ENCODE measurements at places on chromosomes 11 and 22.
A peak's percentile ranks its signal among the peaks of the same experiment; 100 is the strongest.

DNA sequence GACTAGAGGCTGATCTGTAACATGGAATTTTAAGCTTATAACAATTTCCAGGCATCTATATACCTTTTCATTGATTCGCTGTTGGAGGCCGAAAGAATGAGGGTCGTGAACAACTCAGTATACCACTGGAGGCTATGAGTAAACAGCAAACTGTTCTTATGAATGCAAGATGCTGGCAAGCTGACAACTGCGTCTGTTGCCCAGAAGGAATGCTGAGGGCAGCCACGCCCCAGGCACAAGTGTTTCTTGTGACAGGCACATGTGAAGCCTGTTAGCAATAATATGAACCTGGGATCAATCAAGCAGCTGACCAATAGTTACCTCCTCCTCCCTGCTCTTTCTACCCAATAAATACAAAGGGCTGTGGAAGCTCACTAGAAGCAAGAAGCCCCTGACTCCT, 15.3 kb downstream of the RTCB start:
- H3K36me3 ChIP-seq, result peaks cover 26% of the 10 kb centered on the region
- no peak overlapping the region for H3K4me3 ChIP-seq
- no peaks in the 10 kb centered on the region for H3K27me3 ChIP-seq
- H3K27ac ChIP-seq, result no peak overlapping the region
- DNase-seq, result no peak

DNA sequence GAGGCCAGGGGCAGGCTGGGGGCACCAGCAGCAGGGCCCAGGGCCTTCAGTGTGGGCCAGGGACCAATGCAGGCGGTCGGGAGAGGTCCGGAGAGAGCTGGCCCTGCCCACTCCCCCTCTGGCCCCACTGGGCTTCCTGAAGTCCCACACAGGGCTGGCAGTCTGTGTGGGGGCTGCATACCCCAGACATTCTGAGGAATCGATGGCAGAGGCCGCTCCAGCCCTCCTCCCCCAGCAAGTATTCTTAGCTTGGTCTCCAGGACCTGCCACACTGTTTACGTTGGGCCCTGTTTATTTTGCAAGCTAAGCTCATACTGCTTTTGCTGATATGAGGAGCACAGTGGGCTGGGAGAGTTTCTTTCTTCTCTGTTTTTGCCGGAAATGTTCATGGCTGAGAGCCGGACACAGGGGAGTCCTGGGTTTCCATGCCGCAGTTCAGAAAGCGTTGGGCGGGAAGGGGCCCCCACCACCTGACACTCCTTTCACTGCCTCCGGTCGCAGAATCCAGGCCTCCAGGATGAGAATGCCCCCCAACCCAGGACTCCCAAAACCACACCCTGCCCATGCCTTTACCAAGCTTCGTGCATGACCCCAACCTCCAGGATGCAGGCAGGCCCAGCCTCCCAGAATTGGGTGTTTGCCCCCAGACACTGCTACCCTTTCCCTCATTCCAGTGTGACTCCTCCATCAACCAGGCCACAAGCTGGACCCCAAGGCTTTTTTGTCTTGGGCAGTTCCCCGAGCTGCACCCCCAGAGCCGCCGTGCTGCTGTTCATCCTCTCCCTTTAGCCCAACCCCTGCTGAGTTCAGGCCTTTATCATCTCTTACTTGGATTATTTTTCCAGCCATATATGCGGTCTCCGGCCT, 81.8 kb upstream of the KCNQ1OT1 start:
- H3K27ac ChIP-seq, result no peak overlapping the region
- H3K27me3 ChIP-seq, result no peaks in the 10 kb centered on the region
- H3K4me1 ChIP-seq, result no peaks in the 10 kb centered on the region
- DNase-seq, result no peak

DNA sequence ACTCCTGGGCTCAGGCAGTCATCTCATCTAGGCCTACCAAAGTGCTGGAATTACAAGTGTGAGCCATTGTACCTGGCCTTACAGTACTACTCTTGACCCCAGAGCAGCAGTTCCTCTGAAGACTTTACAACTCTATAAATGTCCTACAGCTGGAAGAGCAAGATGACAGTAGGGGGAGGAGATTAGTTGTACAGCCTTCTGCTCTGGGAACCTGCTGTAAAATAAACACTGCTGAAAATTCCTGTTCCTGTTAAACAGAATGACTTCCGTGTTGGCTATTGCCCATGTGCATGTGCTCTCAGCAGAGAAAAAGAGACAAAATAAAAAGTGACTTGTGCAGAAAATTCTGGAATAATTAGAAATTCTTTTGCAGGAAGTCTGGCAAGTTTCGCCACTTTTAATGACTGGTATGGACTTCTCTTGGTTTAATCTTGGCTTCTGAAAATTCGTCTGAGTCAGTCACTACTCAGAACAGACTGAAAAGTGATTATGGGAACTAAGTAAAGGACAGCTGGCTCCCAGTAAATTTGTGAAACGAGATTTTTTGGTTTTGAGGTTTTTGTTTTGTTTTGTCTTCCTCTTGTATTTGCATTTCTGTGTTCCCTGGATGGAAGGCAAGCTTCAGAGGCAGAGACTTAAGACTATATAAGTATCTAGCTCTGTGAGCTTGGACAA, 955.7 kb downstream of the DLG2 start:
- H3K4me3 ChIP-seq, result no peak overlapping the region
- H3K27ac ChIP-seq, result no peak overlapping the region
- H3K27me3 ChIP-seq, result no peaks in the 10 kb centered on the region
- H3K36me3 ChIP-seq, result no peaks in the 10 kb centered on the region
- DNase-seq, result no peak
- H3K4me1 ChIP-seq, result no peaks in the 10 kb centered on the region

- no peak for DNase-seq
- no peaks in the 10 kb centered on the region for H3K4me1 ChIP-seq
- no peaks in the 10 kb centered on the region for H3K27me3 ChIP-seq
- H3K4me3 ChIP-seq, result no peak overlapping the region
Measured at GRCh38 chr11:43298397-43298796, 13.4 kb upstream of the API5 start.

DNA sequence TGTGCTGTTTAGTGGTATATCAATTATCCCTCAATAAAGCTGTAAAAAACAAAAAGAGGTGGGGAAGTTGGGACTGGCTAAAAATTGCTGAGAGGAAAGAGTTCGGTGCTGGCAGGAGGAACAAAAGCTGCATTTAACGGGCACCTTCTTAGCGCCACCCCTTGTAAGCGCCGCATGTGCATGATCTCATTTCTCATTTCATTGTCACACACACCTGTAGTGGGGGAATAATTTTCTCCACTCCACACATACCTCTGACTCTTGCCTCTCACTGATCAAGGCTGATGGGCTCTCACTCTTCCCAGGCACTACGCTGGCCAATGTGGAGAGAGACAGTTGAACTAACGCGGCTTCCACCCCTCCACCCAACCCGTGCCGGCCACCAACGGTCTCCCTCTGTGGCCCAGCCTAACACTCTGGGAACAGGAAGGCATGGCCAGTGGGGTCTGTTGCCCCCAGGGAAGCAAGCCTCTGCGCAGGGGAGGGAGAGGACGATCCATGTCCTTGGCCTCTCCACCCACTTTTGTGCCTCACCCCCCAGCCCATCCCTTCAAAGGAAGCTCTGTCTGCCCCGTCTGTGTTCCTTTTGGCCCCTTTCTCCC, 186.7 kb upstream of the SYT13 start:
- no peak overlapping the region for H3K4me3 ChIP-seq
- no peaks in the 10 kb centered on the region for H3K27me3 ChIP-seq
- no peak overlapping the region for H3K27ac ChIP-seq
- no peaks in the 10 kb centered on the region for H3K4me1 ChIP-seq
- no peak for DNase-seq

DNA sequence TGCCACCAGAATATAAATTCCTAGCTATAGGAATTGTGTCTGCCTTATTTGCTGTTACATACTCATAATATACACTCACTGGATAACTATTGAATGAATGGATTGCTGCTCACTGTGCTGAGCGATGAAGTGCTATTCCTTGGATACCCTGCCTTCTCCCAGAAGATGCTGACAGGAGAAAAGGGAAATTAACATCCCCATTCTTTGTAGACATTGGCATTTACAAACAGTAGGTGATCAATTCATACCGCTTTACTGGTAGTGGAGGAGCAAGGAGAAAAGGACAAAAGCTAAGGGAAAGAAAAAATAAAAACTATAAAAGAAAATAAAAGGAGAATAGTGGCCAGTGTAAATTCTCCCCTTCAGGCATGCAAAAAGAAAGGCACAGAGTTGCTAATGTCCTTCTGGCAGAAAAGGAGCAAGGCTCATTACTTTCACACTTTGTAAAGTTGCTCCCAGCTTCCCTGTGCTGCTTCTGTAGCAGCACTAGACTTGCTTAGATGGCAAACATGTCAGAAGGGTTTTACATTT, 183.0 kb downstream of the LUZP2 start:
- H3K4me3 ChIP-seq, result no peak overlapping the region
- DNase-seq, result no peak
- no peaks in the 10 kb centered on the region for H3K4me1 ChIP-seq
- no peaks in the 10 kb centered on the region for H3K27me3 ChIP-seq

GRCh38 chr22:50545522-50546325, at the start of gene KLHDC7B:
Gene KLHDC7B (plus strand): TSS chr22:50545899. CDS start chr22:50546244, 345 bp downstream.
- H3K4me1 ChIP-seq, result peaks cover 1% of the 10 kb centered on the region
- H3K27ac ChIP-seq, result no peak within 1 kb of the TSS
- H3K4me3 ChIP-seq, result no peak within 1 kb of the TSS
- H3K36me3 ChIP-seq, result no peaks in the 10 kb centered on the region
- DNase-seq, result no peak

DNA sequence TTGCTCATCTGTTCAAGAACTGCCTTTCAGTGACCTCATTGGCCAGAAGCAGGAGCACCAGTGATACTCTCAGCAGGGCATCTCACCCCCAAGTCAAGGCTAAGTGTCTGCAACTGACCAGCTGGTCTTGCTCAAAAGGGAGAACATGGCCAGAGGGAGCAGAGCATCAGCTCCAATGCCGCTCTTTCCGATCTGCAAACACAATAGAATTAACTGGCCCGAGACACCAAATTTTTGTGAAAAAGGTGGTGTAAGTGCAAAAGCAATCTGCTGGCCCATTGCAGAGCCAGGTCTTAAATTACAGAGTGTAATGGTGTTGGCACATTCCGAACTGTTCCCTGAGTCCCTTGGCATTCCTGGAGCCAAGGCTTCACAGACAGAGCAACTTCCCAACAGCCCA, 97.0 kb downstream of the PKNOX2 start:
- peaks cover 14% of the 10 kb centered on the region for H3K4me1 ChIP-seq
- H3K36me3 ChIP-seq, result no peaks in the 10 kb centered on the region
- no peaks in the 10 kb centered on the region for H3K27me3 ChIP-seq

DNA sequence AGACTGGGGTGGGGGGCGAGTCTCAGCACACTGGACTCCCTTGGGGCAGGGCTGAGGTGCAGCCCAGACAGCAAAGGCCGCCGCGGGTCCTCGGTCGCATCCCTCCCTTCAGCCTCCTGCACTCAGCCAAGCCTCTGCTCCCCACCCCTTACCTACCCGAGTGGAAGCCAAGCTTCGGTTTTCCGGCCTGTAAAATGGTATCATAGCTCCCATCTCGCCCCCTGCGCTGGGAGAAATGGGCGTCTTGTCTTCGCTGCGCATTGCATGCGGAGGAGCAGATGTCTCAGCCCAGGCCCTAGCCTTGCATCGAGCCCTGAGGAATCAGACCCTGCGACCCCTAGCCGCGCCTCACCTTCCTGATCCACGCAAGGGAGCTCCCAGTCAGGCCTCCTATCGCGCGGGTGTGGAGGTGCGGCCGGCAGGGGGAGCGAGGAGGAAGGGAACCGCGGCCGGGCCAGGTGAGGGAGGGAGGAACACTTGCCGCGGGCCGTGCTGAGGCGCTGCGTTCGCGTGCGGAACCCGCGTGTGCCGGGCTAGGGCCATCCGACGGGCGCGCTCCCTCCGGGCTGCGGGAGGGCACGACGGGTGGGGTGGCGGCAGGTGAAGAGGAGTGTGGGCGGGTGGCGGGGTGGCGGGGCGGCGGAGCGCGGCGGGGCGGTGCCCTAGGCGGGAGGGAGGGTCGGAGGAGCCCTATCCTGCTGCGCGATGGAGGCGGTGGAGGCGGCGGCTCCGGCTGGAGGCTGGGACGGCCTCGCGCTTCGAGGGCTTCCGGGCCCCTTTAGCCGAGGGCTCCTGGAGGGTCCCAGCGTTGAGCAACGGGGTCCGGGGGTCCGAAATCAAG, 4.1 kb upstream of the TBX1 start:
- H3K36me3 ChIP-seq, result no peaks in the 10 kb centered on the region
- DNase-seq, result no peak
- H3K4me3 ChIP-seq, result no peak overlapping the region
- H3K4me1 ChIP-seq, result peaks cover 7% of the 10 kb centered on the region
- H3K27ac ChIP-seq, result no peak overlapping the region

- no peak overlapping the region for H3K27ac ChIP-seq
- H3K36me3 ChIP-seq, result peaks cover 11% of the 10 kb centered on the region
- H3K4me1 ChIP-seq, result peaks cover 15% of the 10 kb centered on the region
- DNase-seq, result no peak
- H3K4me3 ChIP-seq, result peak overlapping the region; percentile 28
- peaks cover 41% of the 10 kb centered on the region for H3K27me3 ChIP-seq
Measured at GRCh38 chr11:72239313-72239848, 4.6 kb downstream of the PHOX2A start.

DNA sequence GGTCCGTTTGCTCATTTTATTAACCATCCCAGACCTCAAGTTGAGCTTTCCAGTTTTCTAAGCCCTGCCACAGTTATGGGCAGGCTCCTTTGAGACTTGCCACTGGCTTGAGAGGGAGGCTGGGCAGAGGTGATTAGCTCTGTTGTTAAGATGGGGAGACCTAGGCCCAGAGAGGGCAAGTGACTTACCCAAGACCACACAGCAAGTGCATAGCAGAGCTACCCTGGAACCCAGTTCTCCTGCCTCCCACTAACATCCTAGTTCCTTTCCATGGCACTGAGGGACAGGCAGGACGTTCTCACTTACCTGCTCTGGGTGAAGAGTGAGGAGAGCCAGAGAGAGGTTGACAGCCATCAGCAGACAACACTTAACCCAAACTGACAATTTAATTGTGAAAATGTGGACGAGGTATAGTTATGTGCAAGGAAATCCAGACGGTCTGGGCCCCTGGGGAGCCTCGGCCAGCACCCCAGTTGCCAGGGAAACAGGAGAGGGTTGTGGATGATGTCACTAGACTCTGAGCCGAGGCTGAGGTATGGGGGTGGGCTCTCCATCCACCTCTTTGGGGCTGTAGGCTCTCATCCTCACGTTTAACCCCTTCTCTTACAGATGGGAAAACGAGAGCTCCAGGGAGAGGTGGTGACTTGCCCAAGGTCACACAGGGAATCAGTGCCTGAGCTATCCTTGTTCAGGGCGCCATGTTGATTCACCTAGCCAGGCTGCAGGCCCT, 12.3 kb upstream of the WNT11 start:
- no peak for DNase-seq
- H3K4me1 ChIP-seq, result no peaks in the 10 kb centered on the region
- H3K4me3 ChIP-seq, result no peak overlapping the region
- H3K27ac ChIP-seq, result no peak overlapping the region

- DNase-seq, result no peak
- 0 out of 2 replicates have a peak, but pooled peaks cover 1% of the 10 kb centered on the region for H3K4me1 ChIP-seq
- no peaks in the 10 kb centered on the region for H3K36me3 ChIP-seq
- H3K27ac ChIP-seq, result no peak overlapping the region
- H3K4me3 ChIP-seq, result no peak overlapping the region
Measured at GRCh38 chr11:1054143-1055108, 17.9 kb upstream of the MUC6 start.

GRCh38 chr11:58734681-58735490, 3.1 kb upstream of the GLYAT start:
- no peaks in the 10 kb centered on the region for H3K27me3 ChIP-seq
- no peak for DNase-seq
- H3K4me3 ChIP-seq, result no peak overlapping the region
- no peaks in the 10 kb centered on the region for H3K36me3 ChIP-seq
- H3K4me1 ChIP-seq, result no peaks in the 10 kb centered on the region
- no peak overlapping the region for H3K27ac ChIP-seq

- no peaks in the 10 kb centered on the region for H3K4me1 ChIP-seq
- no peak overlapping the region for H3K4me3 ChIP-seq
- H3K27me3 ChIP-seq, result no peaks in the 10 kb centered on the region
- no peak for DNase-seq
Measured at GRCh38 chr11:73956876-73957653, 6.2 kb downstream of the DNAJB13 start.

All from iPS DF 6.9 (cell line).